LHCN-M2 (cell line): ENCODE measurements at places on chromosomes 7 and 10.

GRCh38 chr10:121935702-121936101 is 7.9 kb upstream of the ATE1 start:
- no peak for DNase-seq

GRCh38 chr10:14477408-14477710 is 146.6 kb upstream of the FRMD4A start:
- peak; percentile 84 for DNase-seq

DNA sequence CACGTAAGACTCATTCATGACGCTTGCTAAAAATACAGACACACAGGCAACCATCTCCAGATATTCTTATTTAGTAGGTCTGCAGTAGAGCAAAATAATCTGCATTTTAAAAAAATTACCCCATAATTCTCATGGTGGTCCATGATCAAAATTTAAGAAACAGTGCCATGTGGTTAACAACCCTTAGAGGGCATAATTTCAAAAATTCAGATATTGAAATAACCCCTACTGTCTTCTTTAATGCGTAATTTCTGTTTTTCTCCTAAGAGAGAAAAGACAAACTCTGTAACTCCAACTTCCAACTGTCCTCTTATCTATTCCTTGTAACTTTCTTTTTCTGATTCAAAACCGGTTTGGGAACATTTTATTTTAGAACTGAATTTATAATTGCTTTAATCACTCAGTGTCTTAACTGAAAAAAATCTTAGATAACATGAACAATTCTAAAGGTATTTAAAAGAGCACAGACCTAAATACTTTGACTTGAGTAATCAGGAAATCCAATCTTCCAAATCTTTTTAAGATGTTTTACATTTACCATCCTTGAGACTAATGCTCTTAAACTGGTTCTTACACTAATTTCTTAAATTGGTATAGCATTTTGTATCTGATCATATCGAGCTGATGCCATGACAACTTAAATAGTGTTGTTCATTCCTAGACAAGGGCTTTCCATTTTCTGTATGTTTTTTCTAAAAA is 148.0 kb downstream of the GALNT11 start:
- peak; percentile 2 for DNase-seq

- DNase-seq: peak; percentile 61
Measured at GRCh38 chr10:89301232-89301631, 614 bp upstream of the IFIT2 start.

DNA sequence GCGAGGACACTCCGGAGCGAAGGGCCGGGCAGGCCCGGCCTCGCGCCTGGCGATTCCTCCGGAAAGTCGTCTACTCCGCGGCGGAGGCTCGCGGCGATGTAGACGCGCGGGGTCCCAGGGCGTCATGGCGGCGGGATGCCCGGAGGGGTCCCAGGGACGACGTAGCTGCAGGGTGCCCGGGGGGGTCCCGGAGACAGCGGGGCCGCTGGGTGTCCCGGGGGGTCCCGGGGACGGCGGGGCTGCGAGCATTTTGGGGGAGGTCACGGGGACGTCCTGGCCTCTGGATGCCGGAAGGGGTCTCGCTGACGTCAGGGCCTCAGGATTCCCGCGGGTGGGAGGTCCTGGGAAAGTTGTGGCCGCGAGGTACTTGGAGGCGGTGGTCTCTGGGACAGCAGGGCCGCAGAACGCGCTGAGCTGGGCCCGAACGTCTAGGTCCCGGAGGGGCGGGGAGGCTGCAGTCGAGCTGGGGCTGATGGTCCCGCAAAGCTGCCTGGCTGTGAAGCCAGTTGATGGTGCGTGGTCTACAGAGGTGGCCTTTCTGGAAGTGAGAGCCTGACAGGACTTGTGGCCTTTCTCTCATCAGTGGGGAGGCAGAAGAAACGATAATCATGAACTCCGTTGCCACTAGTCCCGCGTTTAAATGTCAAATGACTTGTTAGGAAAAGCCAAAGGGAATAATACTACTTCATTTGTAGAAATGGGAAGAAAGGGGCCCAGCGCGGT is 637 bp downstream of the HSPA14 start:
- DNase-seq: no peak

GRCh38 chr7:142300689-142301088 is 42.8 kb upstream of the PRSS58 start:
- peak; percentile 21 for DNase-seq

DNA sequence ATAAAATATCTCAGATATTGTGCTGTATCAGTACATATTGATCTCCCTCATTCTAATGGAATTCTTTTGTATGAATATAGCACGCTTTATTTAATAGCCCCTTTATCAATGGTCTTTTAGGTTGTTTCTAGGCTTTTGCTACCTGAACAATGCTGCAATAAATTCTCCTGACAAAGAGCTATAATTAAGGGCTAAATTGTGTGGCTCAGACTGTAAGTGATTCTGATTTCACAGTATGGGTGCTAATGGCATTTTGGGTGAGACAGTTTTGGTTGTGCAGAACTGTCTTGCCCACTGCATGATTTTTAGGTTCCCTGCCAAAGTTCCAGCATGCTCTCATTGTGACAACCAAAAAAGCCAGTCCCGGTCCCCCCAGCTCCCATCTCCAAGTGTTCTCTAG is 363.2 kb downstream of the REEP3 start:
- DNase-seq: no peak

DNA sequence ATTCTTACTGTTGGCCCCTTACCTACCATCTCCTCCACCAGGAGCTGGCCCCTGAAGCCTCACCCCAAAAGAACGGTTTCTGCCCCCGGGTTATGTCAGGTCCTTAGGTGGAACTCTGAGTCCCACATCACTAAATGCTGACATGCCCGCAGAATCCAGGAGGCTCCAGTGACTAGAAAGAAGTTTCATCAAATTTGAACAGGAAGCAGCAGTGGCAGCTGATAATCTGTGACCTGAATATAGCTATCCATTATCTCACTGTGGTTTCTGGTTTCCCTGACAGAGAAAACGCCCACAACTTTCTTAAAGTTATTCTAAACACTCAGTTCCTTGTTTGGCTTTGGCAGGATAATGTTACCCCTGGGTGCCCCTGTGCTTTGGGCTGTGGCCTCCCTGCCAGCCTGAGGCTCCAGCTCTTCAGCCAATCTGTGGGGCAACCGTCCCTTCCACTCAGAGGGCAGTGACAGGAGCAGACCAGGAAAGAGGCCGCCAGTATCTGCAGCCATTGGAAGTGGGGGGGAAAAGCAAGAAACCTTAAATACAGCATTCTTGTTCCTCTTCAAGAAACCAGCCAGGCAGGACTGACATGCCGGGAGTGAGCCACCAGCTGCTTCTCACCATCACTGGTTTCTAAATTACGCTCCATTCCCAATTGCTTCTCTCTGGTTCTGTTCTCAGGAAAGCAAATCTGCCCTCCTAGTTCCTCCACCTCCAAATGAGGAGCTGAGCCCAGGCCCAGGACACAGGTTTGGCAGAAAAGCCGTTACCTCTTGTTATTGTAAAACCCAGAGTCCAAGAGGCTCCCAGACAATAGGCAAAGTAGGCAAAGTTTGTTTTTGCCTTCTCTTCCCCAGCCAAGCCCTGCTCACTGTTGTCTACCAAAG is 41.2 kb upstream of the VCL start:
- DNase-seq: peak; percentile 80

DNA sequence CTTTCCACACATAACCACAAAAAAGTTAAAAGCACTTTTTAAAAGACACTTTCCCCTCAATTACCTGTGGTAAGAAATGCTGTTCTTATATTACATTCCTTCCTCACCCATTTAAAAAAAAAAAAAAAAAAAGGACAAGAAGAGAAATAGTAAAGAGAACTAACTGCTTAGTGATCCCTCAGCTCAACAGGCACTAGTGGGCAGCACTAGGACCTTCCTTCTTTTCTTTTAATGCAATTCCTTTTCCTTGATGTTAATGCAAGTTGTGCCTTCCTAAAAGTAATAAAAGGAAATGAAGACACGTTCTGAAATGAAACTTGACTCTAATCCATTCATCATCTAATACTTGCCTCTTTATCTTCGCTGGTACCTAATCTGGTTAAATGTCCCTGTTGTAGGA is 189.7 kb downstream of the TCF7L2 start:
- peak; percentile 5 for DNase-seq

- DNase-seq: no peak
Measured at GRCh38 chr7:45178241-45179225, 20.9 kb downstream of the RAMP3 start.

DNA sequence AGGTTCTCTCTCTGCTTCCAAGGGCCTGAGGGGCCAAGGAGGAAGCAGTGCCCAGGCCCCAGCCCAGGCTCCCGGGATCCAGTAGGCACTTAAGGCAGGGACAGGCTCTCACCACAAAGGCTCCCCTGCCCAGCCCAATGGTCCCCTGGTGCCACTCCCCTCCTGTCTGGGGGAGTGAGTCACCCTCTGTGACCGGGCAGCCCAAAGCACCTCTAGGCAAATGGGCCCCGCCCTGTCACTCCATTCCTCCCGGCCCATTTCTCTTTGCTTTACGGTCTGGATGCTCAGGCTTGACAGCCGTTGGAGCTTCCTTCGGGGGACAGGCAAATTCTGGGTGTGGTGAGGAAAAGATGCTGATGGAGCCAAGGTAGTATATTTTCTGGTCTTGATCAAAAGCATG is at the start of gene CALHM3:
TSS of gene CALHM3 (minus strand) at position 106 of the 400 bp plus-strand sequence. CDS start 208 bp downstream, outside the sequence.
- no peak for DNase-seq

GRCh38 chr7:51613911-51614357 is 297.3 kb upstream of the COBL start:
- no peak for DNase-seq

- no peak for DNase-seq
Measured at GRCh38 chr10:49150426-49150825, 16.6 kb upstream of the FAM170B start.

DNA sequence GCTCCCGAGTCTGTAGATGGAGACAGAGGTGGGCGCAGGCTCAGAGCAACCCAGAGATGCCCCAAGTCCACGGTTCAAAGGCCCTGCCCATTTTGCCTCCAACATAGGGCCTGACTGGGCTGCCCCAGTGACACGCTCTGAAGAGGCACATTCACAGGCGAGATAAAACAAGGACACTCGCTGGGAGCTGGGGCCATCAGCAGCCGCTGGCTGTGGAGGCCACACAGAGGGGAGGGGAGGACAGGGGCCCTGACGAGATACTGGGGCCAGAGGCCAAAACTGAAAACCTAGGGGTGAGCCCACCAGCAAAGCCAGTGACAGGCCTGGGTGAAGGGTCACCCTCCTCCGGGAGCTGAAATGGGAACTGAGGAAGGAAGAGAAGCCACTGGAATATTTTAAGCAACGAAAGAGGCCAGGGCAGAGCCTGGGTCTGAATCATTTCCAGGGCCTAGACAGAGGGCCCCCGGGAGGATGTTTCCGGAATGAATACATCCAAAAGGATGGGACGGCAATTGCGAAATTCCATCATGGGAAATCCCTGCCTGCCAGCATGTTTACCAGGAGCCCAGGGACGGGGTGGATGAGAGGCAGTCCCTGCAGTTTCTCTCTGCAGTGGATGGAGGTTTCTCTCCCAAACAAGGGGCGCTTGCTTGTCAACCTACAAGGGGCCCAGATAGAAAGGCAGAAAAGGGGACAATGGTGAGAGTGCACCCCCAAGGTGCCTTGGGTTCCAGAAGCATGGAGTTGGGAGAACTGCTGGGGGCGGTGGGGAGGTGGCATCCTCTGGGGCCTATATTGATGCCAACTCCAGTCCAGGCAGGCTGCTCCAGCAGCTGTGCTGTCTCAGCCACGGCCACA is 29.0 kb upstream of the HSPA12A start:
- DNase-seq: peak; percentile 81

DNA sequence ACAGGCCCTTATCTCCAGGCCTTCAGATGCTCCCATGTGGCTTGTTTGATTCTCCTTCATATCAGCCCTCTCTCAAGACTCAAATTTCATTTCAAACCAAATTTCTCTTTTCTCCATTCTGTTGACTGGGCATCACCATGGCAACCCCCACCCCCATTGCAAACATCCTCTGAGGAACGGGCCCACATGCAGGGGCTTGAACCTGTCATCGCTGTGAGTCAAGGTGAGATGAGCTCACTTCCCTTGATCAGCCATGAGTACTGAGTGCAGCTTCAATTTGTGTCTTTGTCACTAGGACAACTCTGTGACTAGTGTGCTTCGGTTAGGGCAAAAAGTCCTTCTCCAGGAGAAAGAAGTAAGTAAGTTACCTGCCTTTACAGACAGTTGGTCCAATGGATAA is 41.9 kb downstream of the CALML3 start:
- peak; percentile 52 for DNase-seq

DNA sequence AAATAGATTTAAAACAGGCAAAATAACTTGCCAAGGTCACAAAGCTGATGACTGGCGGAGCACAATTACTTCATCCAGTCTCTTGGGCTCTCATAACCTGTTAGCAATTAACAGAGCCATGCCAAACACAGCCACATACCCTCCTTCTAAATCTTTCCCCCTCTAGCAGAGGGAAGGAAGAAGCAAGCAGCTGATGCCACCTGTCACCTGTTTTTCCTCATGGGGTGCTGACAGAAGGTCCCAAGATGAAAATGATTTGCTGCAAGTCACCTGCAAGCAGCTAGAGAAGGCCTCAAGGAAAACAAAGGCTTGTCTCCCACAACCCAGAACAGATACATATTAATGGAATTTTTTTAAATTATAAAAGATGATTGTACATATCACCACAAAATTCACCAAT is 117.8 kb downstream of the GFRA1 start:
- no peak for DNase-seq

GRCh38 chr7:143511593-143512047 is 33.9 kb downstream of the TAS2R41 start:
- DNase-seq: no peak
